ENCODE measurements at places on chromosomes 1 and 21.

GRCh38 chr1:221449801-221450470 is 292.0 kb downstream of the DUSP10 start:
- DNase-seq = no peak

- DNase-seq = peak; percentile 42
These were observed 119.9 kb downstream of the FASLG start for GRCh38 chr1:172778456-172779455.

GRCh38 chr1:46686255-46686654 is 14.6 kb downstream of the TEX38 start:
- DNase-seq = no peak

GRCh38 chr1:920010-920409 is 3.7 kb upstream of the SAMD11 start:
- no peak for DNase-seq

DNA sequence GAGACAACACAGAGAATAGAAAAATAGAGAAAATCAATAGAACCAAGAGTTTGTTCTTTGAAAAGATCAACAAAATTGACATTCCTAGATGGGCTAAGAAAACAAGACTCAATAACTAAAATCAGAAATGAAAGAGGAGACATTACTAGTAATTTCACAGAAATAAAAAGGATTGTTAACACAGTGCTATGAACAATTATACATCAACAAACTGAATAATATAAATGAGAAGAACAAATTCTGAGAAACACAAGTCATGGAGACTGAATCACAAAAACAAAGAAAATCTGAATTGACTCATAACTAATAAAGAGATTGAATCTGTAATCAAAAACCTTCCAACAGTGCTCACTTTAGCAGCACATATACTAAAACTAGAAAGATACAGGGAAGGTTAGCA is 51.6 kb upstream of the TTC39A start:
- DNase-seq = no peak

- no peak for DNase-seq
These were observed 333 bp upstream of the CHAF1B start for GRCh38 chr21:36384885-36385232.

- DNase-seq = no peak
These were observed 10.5 kb downstream of the PDIK1L start for GRCh38 chr1:26121854-26122773.

GRCh38 chr1:89904219-89904980 is 83.6 kb downstream of the LRRC8D start:
- DNase-seq = no peak

DNA sequence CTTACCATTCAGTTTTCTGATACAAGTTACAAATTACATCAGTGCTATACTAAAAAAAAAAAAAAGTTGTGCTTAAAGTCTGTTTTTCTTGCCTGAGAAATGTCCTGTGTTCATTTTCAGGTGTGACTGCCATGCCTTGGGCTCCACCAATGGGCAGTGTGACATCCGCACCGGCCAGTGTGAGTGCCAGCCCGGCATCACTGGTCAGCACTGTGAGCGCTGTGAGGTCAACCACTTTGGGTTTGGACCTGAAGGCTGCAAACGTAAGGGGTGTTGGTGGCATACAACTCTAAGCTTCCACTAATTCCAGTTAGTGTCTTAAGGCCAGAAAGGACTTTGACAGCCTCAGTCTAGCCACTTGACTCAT is 60.1 kb upstream of the LAMC2 start:
- DNase-seq = no peak

DNA sequence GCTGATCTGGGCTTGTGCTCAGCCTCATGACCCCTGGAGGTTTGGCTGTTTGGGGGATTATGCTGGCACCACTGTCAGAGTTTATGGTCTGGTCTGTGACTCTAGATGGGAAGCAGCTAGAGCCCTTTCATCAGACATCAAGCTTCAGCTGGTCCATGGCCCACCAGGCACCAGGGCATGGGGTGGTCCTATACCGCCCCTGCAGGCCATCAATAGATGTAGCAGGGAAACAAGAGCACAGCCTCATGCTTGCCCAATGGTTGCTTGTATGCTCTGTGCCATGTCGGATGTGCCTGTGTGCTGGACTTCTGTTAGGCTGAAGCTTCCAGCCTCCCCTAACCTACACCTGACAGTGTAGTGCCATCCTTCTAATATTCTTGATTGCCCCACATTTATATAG is 71.1 kb upstream of the CD34 start:
- no peak for DNase-seq

DNA sequence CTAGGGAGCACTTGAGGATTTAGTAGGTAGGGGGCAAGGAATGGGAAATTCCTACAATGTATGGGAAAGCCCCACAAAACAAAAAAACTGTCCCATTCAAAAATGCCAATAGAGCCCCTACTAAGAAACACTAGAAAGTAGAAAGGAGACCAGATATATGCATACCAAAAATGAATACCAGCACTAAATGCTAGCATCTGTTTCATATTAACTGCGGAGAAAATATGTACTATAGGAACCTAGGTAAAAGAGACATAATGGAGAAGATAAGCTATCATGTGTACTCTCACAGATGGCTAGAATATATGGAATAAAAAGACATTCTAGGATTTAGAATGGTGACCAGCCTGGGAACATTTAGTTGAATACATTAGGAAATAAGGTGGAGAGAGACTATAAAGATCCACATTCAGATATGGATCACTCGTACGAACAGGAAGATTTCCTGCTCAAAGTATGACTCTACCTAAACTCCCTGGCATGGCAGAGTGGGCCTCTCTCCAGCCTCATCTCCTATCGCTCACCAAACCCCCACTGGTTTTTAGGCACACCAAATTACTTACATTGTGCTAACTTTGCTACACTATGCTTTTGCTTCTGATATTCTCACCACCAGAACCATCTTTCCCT is 18.3 kb downstream of the ZNHIT6 start:
- no peak for DNase-seq

- DNase-seq = no peak
These were observed 69.6 kb upstream of the COL24A1 start for GRCh38 chr1:86226204-86226603.

DNA sequence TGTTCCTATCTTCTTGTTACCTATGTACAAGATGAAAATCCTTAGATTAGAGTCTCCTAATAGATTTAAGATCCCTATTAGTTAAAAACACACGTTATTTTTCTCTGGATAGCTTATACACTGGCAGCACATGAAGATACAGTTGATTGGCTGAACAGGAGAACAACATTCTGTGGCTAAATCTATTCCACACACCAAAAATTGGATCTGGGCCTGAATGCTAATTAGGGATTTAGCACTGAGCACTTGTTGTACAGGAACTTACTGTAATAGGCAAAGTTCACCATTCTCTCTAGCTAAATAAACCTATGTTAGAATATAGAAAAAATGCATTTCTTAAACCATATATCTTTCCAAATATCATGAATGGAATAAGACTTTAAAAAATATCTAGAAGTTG is 117.1 kb upstream of the PTGFR start:
- no peak for DNase-seq

DNA sequence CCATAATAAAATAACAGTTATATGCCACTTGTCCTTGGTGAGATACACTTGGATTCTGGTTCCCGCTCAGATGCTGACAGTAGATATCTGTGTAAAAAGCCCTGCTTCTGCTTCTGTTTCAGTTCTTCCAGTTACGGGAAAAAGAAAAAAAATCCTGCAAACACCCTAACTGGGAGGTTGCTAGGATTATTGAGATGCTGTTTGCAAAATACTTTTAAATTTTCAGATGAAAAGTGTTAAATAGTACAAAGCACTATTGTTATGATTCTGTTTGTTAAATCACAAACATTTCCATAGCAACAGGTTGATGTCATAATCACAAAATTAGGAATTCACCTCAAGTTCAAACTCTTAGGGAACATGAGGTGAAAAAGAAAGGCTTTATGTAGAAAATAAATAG is 232.3 kb downstream of the HMCN1 start:
- no peak for DNase-seq

GRCh38 chr1:180137776-180138175 is 16.9 kb upstream of the QSOX1 start:
- DNase-seq = no peak

DNA sequence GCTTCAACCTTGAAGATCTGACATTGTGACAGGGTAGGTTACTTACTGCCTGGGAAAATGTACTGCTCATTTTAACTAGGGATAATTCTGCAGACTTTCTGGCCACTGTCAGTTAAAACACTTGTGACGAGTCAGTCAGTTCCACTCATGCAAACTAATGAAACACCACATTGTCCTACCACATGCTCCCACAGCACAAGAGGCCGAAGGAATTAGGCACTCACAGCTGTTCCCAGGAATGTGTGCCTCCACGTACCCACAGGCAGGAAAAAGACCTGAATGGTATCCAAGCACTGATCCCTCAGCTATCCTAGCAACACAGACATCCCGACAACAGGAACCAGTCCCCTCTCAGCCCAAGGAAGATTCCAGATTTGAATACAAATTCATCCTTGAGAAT is 12.3 kb downstream of the BCAR3 start:
- no peak for DNase-seq

- no peak for DNase-seq
These were observed 812 bp upstream of the ARF1 start for GRCh38 chr1:228081578-228082213.

- no peak for DNase-seq
These were observed 2.7 kb upstream of the CD5L start for GRCh38 chr1:157844089-157844830.

DNA sequence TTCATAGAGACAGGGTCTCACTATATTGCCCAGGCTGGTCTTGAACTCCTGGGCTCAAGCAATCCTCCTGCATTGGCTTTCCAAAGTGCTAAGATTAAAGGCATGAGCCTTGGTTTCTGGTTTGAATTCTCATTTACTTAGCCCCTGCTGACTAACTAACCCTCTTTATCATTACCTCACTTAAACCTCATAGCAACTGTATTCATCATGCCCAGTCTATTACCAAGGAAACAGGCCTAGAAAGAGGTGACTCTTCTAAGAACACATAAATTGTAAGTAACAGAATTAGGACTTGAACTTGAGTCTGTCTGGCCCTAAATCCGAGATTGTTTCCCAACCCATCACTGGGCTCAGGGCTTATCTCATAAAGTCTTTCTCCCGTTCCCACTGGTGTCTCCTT is 44.2 kb downstream of the TMEM53 start:
- no peak for DNase-seq

DNA sequence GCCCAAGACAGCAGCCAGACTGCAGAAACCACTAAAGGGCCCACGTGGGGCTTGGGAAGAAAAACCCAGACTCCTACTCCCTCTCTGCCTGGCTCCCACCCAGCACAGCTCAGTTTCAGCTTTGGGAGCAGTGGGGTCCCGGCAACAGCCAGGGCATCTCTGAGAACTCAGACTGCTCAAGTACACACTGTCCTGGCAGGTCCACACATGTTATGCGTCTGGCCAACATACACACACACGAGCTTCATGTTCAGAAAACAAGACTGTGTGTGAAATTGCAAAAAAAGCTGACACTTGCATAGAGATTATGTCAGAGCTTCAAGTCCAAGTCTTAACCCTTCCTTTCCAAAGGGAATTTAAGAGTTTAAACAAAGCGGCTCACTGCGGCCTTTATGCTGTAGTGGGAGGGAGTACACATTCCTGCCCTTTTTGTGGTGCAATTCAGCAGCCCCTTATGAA is 136.6 kb upstream of the CD34 start:
- no peak for DNase-seq

DNA sequence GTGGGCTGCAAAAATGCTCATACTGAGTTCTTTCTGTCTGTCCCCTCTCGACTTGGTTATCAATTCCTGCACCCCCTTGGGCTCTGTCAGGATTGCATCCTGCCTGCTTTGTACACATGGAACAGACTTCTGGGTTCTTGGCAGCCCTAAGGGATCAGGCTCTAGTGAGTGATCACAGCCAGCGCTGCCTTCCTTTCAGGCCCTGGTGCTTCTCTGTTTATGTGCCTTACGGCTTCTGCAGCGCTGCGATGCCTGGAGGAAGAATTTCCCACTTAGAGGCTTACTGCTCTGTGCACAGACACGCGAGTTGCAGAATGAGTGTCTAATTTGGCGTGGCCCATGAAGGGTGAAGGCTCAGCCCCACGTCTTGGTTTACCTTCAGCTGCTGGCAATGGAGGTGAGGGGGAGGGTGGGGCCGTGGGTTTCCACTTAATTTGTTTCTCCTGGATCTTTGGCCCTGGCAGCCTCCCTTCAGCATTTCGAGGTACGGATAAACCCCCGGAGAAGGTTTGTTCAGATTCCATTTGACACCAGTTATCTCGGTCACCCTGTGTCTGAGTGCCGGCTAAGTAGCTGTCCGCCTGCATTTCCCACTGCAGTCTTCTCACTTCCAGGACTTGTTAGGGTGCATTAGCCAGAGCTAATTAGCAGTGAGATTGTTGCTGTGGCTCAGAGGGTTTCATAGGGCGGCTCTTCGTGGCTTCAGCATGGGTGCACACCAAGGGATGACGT is 227.3 kb downstream of the DYRK1A start:
- DNase-seq = no peak
